ENCODE measurements at places on chromosomes 12 and 14.

- no peak for DNase-seq
Observed at GRCh38 chr12:51536159-51536558, 54.9 kb upstream of the SCN8A start.

- DNase-seq, result no peak
Observed at GRCh38 chr12:121214166-121214777, 4.3 kb downstream of the P2RX4 start.

GRCh38 chr12:2675776-2676175 lies 119.0 kb upstream of the FKBP4 start:
- no peak for DNase-seq

DNA sequence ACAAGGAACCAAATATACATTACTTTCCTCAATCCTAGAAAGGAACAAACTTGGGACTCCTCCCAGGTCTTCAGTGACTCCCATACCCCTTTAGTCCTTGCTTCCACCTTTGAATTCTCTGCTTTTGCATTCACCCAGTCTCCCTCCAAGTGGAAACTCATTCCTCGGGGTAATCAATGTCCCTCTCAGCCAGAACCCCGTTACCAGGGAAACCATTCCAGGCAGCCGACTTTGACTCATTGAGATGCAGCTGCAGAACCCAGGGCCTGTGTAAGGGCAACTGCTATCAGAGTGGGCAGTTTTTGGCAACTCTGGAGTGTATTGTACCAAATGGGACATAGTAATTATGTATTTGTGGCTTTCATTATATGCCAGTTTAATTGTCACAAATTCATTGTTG lies 186.2 kb downstream of the NRXN3 start:
- no peak for DNase-seq

DNA sequence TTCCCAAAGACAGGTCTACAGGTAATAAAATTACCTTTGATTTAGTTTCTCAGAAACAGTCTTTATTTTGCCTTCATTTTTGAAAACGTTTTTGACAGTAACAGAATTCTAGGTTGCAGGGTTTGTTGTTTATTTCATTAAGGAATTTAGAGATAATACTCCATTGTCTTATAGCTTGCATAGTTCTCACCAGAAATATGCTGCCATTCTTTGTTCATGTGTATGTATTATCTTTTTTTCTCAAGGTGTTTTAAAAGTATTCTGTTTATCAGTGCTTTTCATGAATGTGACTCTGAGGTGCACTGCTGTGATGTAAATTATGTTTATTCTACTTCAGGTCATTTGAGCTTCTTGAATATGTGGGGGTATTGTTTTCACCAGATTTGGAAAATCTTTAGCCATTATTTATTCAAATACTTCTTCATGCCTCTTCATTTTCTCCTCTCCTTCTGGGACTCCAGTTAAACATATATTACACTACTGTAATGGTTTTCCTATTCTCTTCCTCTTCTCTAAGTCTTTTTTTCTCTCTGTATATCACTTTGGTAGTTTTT lies 32.7 kb downstream of the ZNF605 start:
- DNase-seq, result no peak

- DNase-seq, result peak; percentile 83
Observed at GRCh38 chr12:127280393-127281275, 986.3 kb upstream of the TMEM132C start.

- DNase-seq, result peak; percentile 40
Observed at GRCh38 chr12:121579190-121579791, 1.5 kb downstream of the KDM2B start.

DNA sequence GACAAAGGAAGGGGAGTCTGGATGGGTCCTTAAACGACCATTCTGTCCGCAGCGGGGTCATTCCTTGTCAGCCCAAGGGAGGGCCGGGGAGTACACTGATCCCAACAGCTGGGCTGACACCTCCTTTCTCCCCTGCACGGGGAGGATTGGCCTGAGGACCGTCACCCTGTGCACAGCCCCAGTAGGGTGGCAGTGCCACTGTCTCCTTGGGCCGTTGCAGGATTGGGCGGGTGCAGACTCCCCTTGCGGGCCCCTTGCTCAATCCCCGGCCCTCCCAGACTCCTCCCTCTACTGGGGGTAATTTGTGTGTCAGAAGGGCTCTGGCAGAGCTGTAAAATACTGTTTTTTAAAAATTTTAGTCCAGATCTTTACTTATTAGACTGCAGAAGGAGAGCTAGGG lies 12.6 kb upstream of the AMN start:
- DNase-seq, result no peak

DNA sequence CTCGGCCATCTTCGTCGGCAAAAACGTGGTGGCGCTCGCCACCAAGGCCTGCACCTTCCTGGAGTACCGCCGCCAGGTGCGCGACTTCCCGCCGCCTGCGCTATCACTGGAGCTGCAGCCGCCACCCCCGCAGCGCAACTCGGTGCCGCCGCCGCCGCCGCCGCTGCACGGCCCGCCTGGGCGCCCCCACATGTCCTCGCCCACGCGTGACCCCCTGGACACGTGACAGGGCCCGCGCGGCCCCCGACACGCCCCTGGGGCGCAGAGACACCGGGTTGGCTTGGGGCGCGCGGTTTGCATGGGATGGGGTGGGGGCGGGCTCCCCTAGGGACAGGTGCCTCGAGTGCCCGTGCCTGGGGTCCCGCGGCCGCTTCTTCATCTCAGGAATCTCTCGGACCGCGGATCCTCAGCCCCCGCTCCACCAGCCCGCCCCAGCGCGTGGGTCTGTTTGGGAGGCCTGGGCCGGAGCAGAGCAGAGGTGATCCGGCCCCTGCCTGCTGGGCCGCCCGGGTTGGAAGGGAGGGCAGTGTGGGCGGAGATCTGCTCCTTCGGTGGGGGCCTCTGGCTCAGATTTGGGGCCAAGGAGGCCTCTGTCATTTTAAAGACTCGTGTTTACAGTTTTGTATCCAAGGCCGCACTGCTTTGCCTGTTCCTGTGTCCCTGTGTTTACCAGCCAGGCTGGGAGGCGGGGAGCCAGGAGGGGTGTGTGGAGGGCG lies 3.3 kb downstream of the TMEM121 start:
- DNase-seq, result no peak
